ENCODE measurements at places on chromosomes 5 and 9.

DNA sequence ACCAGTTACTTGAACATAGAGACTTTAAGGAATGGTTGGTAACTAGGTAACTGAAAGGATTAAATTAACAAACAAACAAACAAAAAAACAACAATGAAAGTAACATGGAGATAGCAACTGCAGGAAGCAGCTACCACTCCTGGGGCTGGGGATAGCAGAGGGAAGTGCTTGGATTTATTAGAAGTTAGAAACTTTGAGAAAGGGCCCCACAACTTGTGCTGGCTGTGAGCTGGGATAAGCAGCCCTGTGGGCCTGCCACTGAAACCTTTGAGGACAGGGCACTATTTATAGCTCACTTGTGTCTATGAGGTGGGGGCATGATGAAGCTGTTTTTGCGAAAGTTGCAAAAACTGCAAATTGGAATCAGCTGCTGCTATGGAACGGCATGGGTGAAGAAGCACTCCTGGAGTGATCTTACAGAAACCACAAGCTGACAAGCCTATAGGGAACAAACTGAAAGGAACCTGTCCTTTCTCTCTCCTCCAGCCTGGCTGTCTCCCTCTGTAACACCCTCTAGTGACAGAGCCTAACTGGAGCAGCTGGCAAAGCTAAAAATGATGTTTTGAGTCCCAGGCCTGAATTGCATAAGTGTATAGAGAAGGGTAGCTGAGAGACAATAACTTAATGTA, 91.4 kb upstream of the RANBP6 start:
- peak; percentile 3 for DNase-seq

- no peak for DNase-seq
Measured at GRCh38 chr9:83473488-83473971, 64.7 kb downstream of the FRMD3 start.

- no peak for DNase-seq
Measured at GRCh38 chr5:113683211-113683610, 169.7 kb downstream of the YTHDC2 start.

- DNase-seq = no peak
Measured at GRCh38 chr9:137556069-137556838, 4.6 kb downstream of the MRPL41 start.

- no peak for DNase-seq
Measured at GRCh38 chr9:38418366-38418765, 5.9 kb downstream of the IGFBPL1 start.

- no peak for DNase-seq
Measured at GRCh38 chr5:127550652-127551409, 33.4 kb downstream of the PRRC1 start.

GRCh38 chr9:78144008-78144381, 91.9 kb upstream of the CEP78 start:
- DNase-seq = no peak

- no peak for DNase-seq
Measured at GRCh38 chr9:121610638-121610953, 40.8 kb upstream of the DAB2IP start.

- DNase-seq = no peak
Measured at GRCh38 chr5:149424371-149425315, 45.6 kb upstream of the IL17B start.

- peak; percentile 20 for DNase-seq
Measured at GRCh38 chr5:81971111-81971711, 612 bp upstream of the ATG10 start.

- no peak for DNase-seq
Measured at GRCh38 chr5:133164759-133165158, 112.9 kb downstream of the HSPA4 start.

Data from fibroblast of skin of back (primary cell).